ENCODE measurements at places on chromosomes 1 and 21.

GRCh38 chr1:16017461-16018303, at the start of gene HSPB7:
Gene HSPB7 (minus strand): TSS chr1:16018043. CDS start chr1:16017963, 80 bp downstream.
- DNase-seq = peak; percentile 88

DNA sequence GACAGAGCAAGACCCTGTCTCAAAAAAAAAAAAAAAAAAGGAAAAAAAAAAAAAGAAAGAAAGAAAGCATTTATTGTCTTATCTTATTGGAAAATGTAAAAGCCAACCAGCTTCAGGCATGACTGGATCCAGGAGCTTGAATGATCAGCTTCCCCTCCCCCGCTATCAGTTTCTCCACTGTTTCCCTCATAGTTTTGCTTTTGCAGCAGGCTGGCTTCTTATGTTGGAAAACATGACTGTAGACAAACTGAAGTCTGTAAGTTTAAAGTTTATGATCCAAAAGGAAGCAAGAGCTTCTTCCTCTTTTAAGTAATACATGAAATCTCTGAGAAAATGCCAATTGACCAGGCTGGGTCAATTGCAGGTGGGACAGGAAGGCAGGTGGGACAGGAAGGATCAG, 52.2 kb downstream of the FHAD1 start:
- no peak for DNase-seq

- DNase-seq = peak; percentile 38
These were observed 24.4 kb downstream of the SLC45A1 start for GRCh38 chr1:8342325-8342724.

GRCh38 chr1:210702506-210702905, 373.8 kb downstream of the HHAT start:
- DNase-seq = no peak

- DNase-seq = no peak
These were observed 46.6 kb downstream of the SSBP3 start for GRCh38 chr1:54359393-54360162.

- no peak for DNase-seq
These were observed 106.9 kb downstream of the LTN1 start for GRCh38 chr21:28885853-28886177.

DNA sequence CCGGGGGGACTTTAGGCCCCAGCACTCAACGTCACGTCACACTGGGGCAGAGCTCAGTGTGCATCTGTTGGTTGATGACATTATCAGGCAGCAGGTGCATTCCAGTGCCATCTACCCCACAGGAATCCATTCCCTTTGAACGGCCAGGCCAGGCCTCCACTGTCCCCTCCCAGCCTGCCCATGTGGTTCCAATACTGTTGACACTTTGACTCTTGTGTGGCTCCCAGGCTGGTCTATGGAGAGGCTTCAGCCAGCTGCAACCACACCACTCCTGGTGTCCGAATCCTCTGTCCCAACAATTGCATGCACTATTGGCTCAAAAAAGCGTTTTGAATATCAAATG, 92.0 kb upstream of the SIM2 start:
- no peak for DNase-seq

- no peak for DNase-seq
These were observed 67.2 kb upstream of the FOXD3 start for GRCh38 chr1:63255153-63255552.

GRCh38 chr21:41219498-41220207, 51.7 kb downstream of the BACE2 start:
- DNase-seq = no peak

DNA sequence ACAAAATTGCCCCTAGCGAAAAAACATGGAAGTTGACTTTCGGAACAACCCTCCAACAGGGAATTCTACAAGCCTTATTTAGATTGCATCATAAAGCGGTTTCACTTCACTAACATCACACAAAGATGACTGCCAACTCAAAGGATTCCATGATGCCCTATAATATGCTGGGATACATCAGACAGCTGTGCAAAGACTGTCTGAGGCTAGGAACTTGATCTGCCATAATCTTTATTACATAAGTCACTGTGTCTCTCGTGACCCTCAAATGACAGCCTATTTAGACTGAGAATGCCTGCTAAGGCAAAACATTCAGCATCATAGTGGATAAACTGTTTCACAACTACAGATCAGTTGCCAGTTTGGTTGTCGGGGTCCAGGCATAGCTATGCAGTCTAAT, 23.8 kb downstream of the FH start:
- no peak for DNase-seq

DNA sequence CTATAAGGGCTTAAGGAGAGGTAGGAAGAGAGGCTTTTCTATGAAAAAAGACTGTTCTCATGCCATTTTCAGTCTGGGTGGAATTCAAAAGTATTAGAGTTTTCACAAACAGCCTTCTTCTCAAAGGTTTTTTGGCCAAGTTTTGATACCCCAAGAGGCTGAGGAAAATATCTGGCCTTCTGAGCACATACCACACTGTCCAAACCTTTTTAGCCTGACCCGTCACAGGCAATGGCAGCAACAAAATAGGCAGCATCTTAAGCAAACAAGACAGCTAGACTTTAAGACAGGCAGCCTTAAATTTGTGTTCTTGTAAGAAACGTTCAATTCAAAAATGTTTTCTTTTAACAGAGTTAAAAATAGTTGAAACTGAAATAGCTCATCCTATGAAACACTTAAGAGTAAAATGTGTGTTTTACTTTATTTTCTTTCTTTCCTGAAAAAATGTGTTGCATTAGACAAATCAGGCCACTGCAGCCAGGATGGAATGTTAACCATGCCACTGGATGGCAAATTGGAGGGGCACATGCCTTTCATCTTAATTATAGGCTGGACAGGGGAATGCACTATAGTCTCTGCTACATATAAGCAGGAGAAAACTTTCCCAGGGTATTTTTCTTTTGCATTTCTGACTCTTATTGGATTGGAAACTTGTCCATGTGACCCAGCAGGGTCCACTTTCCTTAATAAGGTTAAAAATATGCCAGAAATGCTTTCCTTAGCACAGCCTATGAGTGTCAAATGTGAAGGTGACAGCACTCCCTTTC, 315.0 kb downstream of the TGFB2 start:
- DNase-seq = no peak

DNA sequence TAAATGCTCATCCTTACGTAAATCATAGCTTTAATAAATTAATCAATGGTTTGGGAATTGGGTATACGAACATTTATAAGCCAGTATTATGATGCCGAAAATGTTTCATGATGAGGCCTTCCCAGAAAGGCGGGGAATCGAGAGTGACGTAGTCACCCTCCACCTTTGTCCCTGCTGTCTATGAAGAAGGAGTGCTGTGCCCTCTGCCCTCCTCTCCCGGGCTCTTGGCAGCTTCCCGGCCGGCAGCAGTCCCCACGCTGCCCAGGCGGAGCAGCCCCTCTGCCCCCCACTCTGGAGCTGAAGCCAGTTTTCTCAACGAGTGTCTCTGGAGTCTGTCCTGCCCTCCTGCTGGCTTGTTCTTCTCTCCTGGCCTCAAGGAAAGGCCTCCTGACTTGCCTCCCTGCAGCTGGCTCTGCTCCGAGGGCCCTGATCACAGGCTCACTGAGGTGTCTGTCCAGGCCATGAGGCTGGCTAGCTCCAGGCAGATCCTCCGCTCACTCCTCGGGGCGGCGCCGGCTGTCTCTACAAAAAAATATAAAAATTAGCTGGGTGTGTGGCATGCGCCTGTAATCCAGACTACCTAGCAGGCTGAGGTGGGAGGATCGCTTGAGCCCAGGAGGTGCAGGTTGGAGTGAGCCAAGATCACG, 150.7 kb upstream of the COL6A1 start:
- no peak for DNase-seq

DNA sequence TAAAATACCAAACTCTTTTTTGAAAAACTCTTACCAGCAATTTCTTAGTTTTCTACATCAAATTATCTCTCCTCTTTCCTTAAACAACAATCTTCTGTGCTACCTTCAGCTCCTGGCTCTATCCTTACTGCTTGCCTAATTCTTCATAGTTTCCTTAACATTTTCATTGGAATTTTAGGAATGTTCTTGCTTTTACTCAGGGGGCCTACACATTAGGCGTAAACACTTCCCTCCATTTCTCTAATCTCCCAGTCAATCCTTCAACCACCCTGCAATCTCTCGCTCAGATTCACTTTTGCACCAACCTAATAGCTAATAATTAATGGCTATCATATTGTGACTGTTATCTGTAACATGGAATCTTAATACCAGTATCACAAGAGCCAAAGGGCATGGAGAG, 50.1 kb downstream of the ADAMTS5 start:
- no peak for DNase-seq

DNA sequence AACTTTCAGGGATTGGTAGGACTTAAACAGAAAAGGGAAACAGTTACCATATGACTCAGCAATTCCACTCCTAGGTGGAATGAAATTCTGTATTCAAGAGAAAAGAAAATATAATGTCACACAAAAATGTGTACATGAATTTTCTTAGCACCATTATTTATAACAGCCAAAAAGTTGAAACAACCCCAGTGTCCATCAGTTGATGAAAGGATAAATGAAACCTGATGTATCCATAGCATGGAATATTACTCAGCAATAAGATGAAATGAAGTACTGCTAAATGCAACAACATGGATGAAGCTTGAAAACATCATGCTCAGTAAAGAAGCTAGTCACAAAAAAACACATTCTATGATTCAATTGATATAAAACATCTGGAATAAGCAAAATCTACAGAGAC, 15.5 kb downstream of the EEIG2 start:
- no peak for DNase-seq

DNA sequence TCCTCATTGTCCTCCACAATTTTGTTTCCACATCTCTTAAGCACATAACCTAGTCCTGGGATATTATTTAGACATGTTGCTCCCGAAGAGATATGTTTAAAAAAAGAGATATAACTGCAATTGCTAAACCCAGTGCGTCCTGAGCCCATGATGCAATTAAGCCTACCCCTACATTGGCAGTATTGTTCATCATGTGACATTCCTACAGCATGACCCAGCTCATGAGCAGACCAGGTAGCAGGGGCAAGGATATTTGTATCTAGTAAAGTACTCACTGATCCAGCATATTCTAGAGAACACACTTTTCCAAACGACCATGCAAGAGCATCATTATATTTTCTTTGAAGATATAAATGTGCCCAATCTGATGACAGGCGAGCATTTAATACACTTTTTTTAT, 1.2 kb downstream of the ADAM30 start:
- no peak for DNase-seq

DNA sequence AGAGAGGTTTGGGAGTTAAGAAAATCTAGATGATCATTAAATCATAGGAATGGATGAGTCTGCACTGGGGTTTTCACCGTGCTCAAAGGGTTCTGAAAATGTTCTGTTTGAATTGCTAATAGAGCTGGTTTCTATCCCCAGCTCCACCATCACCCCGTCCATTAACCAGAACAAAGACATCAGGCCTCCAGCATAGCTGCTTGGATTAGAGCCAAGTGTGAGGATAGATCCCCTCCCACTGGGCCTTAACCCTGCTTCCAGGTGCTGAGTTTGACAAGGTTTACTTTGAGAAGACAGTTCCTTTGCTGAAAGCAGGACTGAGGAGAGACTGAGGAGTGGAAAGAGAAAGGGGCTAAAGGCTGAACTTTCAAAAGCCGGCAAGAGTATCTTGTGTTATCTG, 48.3 kb downstream of the MPZL1 start:
- DNase-seq = no peak

GRCh38 chr1:75884437-75884836, 47.8 kb downstream of the ASB17 start:
- DNase-seq = no peak

DNA sequence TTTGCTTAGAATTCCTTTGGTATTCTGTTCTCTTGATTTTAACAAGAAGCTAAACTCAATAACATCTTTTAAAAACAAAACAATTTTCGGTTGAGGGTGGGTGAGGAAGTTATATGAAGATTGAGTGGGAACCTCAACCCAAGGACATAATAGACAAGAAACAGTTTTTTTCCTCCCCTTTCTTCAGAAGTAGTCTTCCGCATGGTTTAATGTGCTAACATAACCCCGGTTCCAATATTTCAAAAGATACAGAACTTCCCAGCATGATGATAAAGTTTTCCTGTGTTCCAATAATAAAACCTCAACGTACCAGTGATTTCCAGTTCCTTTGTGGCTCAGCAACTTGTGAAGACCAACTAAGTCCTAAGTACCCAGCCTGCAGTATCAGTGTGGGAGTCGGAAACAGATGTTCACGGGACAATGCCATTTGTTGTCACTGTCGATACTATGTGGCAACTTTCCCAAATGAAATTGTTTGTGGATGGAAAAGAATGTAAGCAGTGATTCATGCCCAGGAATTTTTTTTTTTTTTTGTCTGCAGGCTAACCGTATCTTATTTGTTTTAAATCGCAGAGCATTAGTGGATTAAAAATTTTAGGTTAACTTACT, 48.5 kb downstream of the NR5A2 start:
- no peak for DNase-seq

GRCh38 chr1:146036965-146037646, 15.6 kb upstream of the HJV start:
- peak; percentile 66 for DNase-seq

All from left colon (tissue), 2 donors.